Stimulated activated CD8-positive, alpha-beta memory T cell treated with anti-CD3 and anti-CD28 coated beads, Interleukin-15, amount 100 ng/mL, for 4 hours (primary cell): ENCODE measurements at places on chromosomes 4 and X.

- no peak for DNase-seq
These were observed 13.2 kb upstream of the FAM3A start for GRCh38 chrX:154529206-154529612.

GRCh38 chr4:25313201-25313895, 774 bp downstream of the ZCCHC4 start:
- no peak for DNase-seq

- no peak for DNase-seq
These were observed 19.6 kb downstream of the NSDHL start for GRCh38 chrX:152850465-152850864.

DNA sequence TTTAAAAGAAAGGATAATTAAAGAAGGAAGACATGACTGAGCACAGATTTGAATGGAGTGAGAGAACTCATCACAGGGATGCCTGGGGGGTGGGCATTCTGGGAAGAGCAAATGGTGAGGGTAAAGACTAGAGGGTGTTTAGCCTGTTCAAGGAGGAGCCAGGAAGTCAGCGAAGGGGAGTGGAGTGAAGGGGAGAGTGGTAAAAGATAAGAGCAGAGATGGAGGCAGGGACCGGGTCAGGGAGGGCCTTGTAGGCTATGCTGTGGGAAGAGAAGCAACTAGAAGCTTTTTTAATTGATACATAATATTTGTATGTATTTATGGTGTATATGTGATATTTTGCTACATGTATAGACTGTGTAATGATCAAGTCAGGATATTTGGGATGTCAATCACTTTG, 2.2 kb upstream of the VGLL1 start:
- DNase-seq: no peak

GRCh38 chrX:111354496-111354895, 57.5 kb downstream of the DCX start:
- DNase-seq: no peak

DNA sequence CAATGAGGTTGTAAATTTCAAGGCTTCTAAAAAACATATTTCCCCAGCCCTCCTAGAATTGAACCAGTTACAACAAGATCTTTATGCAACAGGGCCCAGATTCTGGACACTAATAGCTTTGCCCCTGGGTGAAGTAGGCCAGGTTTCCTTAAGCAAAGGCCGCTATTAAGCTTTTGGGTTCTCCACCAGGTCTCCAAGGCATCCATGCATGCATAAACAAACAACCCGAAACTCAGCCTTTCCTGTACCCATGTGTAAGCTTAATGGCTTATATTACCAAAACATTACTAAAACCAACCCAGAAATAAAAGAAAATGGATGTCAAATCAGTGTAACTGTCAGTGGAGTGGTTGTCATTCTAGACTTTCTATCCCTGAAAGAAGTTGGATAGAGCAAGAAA, 137.1 kb downstream of the ARHGAP6 start:
- DNase-seq: no peak

DNA sequence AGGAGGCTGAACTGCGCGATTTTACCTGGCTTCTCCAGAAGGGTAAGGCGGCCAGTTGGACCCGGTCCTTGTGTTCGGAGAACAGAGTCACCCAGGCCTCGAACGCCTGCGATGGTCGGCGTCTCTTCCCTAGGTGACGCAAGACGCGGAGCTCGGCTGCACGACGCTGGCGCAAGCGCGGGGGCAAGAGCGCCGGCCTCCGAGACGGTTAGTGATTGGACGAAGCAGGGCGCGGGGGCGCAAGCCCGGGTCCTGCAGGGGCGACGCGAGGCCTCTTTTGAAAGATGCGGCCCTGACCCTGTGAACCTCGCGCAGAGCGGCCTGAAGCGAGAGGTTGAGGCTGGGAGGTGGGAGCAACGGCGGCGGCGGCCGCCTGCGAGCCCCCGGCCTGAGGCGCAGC, 428 bp downstream of the ADAD1 start:
- no peak for DNase-seq

GRCh38 chr4:11153171-11153750, 275.4 kb downstream of the HS3ST1 start:
- DNase-seq: no peak

DNA sequence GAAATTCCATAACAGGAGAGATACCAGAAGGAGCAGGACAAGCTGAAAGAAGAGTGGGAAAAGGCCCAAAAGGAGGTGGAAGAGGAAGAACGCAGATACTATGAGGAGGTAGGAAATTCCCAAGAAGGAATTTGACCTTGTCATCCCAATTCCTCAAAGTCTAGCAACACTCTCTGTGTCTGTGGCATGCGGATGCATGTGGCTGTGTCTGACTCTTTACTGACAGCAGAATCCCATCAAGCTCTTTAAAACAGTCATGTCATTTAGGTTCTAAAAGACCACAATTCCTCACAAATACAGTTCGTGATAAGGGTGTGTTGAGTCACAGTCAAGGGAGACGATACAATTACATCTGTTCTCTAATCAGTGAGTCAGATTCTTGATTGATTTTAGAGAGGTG, 68.5 kb downstream of the PHOX2B start:
- no peak for DNase-seq

GRCh38 chrX:71636438-71637252, 18.3 kb upstream of the CXCR3 start:
- DNase-seq: no peak

DNA sequence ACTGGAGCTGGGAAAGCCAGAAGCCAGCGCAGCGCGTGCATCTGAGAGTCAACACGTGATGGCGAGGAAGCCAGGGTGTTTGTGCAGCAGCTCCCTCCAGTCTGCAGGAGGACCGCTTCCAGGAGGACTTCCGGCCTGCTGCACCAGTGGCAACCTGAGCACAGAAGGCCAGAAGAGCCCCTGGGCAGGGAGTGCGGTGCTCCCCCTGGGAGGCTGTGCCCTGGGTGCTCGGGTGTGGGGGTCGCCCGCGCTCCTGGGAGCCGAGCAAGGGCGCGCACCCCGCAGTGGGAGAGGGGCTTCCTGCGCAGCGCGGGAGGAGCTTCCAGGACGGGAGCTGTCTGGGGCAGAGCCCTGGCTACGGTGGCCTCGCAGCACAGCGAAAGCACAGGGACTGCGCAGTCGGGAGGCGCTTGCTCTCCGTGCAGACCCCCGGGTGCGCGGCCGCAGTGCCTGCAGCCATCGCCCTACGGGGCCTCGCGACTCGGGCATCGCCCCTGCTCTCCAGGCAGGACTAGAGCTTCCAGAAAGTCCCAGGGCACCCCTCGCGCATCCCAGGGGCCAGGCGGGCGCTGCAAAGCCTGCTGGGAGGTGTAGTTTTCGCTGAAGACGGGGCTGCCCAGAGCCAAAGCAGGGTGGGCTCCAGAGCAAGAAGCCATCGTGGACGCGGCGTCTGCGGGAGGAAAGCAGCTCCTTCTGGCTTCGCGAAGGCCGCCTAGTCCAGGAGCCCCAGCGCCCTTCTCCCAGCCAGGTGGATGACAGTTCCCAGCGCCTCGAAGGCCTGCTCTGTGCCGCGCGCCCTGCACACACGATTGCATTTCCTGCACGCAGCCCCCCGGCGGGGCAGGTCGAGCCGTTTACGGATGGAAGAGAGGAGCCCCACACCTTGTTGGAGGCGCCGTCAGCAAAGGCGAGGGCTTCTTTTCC, 24.1 kb upstream of the WFS1 start:
- no peak for DNase-seq

DNA sequence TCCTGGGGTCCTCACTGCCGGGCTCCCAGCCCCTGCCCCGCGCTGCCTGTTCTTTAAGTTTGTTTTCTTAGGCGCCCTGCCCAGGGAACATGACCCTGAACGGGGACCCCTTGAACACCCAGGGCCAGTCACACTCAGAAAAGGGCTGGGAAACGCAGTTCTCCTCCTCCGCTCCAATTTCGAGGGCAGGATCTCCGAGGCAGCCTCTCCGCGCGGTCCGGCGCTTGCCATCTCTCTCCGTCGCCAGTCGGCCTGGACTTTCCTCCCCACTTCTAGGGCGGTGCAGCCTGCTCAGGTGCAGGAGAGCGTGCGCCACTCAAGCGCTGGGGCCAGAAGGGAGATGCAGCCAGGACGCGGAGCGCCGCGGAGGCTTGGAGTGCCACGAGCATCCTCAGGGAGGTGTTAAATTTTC, 9.9 kb downstream of the PRDM8 start:
- no peak for DNase-seq

GRCh38 chr4:11297201-11297600, 131.5 kb downstream of the HS3ST1 start:
- no peak for DNase-seq

GRCh38 chr4:186392017-186392416, 126.0 kb downstream of the F11 start:
- no peak for DNase-seq

- no peak for DNase-seq
These were observed 113.5 kb downstream of the VSIG4 start for GRCh38 chrX:65926095-65927019.

GRCh38 chr4:95544113-95545103, 4.4 kb downstream of the UNC5C start:
- no peak for DNase-seq

DNA sequence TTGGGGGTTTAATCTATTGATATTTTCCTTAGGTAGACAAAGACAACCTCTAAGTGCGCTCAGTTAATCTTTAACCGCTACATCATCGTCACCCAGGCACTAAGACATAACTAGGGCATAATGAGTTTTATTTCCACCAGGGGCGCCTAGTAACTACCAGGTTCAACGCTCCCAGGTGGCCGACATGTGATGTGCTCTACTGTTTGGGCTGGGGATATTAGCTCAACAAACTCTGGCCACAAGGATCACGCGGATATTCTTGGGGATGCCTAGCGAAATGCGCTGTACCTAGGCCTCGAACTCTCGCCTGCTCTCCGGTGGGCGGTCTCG, 915 bp upstream of the RAB33B start:
- no peak for DNase-seq

- DNase-seq: no peak
These were observed 3.8 kb downstream of the MTM1 start for GRCh38 chrX:150572206-150572605.

GRCh38 chrX:40897718-40898270, 162.5 kb upstream of the MED14 start:
- no peak for DNase-seq

GRCh38 chrX:43559644-43560043, 96.5 kb upstream of the MAOA start:
- DNase-seq: no peak

DNA sequence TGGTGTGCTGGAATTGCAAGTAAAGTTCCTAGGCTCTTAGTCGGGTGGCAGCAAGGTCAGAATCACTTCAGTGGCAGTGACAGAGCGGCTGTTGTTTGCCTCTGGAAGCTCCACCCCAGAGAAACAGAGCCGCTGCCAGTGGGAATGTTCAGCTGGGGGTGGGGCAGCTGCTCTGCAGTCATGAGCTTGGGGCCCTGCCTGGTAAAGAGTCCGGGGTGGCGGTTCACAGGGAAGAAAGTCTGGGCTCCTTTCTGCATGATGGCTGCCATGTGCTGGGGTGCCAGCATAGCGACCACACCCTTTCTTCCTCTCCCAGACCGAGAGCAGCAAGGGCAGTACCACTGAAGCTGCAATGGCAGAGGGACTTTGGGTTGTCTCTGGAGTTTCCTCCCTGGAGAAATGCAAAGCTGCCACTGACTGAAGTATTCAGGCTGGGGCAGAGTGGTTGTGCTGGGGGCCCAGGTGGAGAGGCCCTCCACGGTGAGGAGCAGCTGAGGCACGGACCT, 108.8 kb upstream of the CENPE start:
- no peak for DNase-seq

- DNase-seq: no peak
These were observed 75.6 kb downstream of the FHIP1A start for GRCh38 chr4:151484396-151485102.

DNA sequence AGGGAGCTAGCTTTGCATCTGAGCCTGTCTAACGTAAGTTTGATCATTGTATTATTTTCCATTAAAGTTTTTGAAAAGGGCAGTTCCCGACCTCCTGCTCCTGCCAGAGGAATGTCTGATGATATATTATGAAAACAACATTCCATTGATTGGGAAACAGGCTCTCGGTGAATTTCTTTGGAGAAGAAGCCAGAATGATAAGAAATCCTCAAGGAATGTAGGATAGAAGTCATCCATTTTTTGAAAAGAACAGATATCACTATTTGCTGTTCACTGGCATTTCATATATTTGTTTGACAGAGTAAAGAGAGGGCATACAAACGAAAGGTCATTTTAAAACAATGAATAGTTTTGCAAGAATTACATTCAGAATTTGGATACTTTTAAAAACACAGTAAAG, 781.0 kb upstream of the HTR2C start:
- DNase-seq: no peak

DNA sequence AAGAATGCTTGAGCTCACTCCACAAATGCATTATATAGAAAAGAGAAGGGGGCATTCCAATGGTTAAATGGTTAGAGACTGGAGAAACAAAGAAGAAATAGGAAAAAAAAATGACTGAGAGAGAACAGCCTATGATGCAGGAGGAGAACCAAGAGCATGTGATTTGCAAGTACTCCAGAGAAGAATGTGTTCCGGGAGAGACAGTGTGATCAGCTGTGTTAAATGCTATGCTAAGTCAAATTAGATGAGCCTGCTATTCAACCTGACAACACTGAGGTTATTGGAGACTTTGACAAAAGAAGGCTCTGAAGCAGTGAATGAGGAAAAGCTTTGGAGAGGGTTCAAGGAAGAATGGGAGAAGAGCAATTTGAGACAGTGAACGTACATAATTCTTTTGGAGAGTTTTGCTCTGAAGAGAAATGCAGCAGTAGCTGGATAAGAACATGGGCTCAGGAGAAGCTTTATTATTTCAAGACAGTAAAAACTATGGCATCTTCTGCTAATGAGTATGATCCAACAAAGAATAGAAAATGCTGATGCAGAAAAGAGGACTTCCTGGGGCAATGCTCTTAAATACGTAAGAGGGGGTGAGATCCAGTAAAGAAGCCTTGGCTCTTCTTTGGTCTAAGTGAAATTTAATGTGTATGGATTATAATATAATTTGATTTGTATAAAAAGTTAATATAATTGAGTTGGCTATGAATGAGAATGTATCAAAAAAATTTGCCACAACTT, 66.3 kb downstream of the PPP3CA start:
- DNase-seq: no peak

- no peak for DNase-seq
These were observed 115.5 kb downstream of the EFHC2 start for GRCh38 chrX:44227991-44228390.

DNA sequence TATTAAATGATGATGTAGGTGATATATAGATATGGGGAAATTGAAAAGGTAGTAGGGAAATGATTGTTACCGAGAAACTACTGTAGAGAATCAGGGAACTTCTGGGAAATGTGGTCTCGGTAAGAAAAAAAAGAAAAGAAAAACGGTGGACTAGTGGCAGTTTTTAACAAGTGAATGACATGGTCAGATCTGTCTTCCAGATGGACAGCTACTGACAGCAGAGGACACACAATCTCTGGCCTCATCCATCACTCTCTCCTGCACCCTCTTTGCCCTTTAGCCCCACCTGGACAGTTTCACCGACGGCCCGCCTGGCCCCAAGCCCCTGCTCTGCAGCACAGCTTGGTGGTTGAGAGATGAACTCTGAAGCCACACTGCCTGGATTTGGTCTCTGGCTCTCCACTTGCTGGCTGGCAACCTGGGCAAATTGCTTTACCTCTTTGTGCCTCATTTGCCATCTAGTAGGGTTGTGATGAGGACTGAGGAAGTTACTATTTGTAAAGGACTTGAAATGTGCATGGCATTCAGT, 23.4 kb downstream of the RBM47 start:
- no peak for DNase-seq
